ENCODE measurements at places on chromosomes 11 and 22.
A peak's percentile ranks its signal among the peaks of the same experiment; 100 is the strongest.

DNA sequence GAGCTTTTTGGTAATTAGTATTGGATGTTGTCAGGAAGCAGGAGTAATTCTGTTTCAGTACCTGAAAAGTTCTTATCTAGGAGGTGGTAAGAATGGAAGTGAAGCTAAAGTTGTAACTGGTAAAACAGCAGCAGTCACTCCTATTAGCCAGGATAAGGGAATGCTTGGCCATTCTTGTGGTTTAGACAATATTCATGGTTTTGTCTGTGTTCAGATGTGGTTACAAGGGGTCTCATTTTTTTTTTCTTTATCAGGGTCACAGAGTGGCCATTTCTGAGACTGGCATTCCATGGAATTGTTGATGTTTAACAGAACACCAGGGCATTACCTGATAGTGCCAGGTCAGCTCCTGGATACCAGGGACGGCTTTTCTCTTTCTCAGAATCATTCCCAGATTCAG is 23.8 kb downstream of the TAF1D start:
- peak; percentile 36 for DNase-seq

DNA sequence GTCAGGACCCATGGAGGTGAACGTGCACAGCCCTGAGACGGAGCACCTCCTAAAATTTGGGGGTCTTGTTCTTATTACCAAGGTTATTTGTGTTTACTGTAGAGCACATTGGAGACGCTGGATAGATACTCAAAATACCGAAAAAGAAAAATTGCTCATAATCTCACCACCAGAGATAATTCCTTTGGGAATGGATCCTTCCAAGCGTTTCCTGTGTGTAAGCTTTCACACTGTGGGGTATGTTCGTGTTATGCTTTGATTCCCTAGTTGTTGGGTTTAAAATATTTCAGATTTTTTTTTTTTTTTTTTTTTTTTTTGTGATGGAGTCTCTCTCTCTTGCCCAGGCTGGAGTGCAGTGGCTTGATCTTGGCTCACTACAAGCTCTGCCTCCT is 14.1 kb upstream of the MRGPRD start:
- no peak for DNase-seq

- DNase-seq = no peak
Observed at GRCh38 chr22:37479196-37479595, 7.0 kb downstream of the MFNG start.

GRCh38 chr11:77602381-77603088 is 12.8 kb downstream of the AQP11 start:
- DNase-seq = peak; percentile 91

- no peak for DNase-seq
Observed at GRCh38 chr11:132451942-132452601, 1080.2 kb downstream of the OPCML start.

DNA sequence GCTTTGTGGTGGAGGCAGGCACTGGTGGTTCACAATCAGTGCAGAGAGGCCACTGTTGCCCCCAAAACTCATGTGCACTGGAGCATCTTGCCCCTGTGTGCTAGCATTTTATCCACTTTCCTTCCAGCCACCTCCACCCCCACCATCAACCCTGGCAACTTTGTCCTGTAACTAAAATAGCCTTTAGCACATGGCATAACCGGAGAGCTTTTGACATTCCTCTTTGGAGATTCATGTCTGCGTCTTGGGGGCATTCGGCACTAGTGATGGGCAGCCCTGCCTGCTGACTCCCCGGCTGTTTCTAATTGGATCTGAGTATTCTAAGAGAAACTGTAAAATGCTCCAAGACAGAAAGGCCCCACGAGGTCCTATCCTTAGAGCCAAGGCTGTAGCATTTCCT is 15.8 kb downstream of the SHISA8 start:
- DNase-seq = no peak

GRCh38 chr11:88434333-88434976 is 96.9 kb upstream of the CTSC start:
- no peak for DNase-seq

DNA sequence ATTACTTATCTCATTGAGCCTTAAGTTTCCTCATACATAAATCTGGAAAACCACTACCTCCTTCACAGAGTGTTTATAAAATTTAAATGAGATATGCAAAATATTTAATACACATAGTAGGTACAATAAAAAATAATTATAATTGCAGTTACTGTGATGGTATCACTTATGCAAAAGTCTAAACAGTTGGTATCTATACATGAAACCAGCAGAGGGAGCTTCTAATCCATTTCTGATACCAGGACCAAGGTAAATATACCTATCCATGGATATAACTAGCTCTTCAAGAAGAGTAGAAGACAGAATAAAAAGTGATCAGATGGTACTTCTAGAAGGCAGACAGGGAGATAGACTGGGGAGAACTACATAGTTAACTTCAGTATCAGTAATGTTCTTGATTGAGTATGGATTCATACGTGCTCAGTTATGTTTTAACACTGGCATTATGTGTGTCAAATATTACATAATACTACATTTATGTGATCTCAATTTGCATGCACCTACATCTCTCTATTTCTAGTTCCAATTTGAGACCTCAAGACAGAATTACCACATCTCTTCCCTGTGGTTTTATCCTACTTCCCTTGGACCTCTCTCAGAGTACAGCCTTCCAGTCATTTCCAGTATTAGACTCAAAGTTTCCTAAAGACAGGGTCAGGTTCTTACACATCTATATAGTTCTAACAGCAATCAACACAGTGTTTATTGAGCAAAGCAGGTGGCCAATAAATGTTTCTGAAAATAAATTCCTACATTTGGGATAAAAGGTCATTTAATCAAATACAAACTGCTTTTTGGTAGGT is 13.7 kb upstream of the TSG101 start:
- peak; percentile 26 for DNase-seq

- DNase-seq = no peak
Observed at GRCh38 chr22:46994265-46994664, 231.8 kb downstream of the TBC1D22A start.

- peak; percentile 66 for DNase-seq
Observed at GRCh38 chr11:13110929-13111812, 102.1 kb downstream of the RASSF10 start.

Measured in amniotic epithelial cell (primary cell).